ENCODE measurements at places on chromosomes 2 and 18. TPM values are rescaled to one million over a fixed set of nuclear protein-coding genes. Genes with fewer than 3 reads are reported as not detected.

TLK1 gene
- total RNA-seq: 70.4 TPM

DNA sequence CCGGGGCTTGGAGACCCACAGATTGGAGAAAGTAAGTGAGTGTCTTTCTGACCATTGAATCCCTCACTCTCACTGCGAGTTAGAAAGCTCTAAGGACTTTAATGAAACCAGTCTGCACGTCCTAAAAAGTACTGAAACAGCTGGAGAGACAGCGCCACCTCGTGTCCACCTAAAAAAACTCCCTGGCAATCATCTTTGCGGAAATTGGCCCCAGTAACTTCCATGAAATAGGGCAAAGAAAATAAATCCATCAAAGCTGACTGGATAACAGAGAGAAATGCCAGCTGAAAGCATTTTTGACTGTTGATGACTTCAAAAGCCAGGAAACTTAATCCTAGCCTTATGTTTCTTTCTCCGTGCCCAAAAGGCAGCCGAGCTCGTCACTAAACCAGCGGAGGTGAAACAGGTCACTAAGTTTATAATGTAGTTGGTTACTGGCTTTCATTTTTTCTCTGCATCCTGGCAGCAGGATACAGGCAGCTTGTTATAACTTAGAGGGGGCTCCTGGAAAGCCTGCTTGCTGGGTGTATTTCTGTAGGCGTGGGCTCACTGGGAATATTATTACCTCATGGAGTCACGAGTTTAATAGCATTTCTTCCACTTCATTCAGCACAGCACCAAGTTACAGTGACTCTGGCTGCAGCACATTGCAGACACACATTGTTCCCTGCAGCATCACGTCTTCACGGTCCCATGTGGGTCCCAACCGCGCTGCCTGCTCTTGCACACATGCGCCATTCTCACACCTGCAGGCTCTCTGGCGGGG, 266.5 kb downstream of the HRH4 start:
- H3K36me3 ChIP-seq: no peaks in the 10 kb centered on the region
- H3K27me3 ChIP-seq: no peaks in the 10 kb centered on the region
- H3K27ac ChIP-seq: no peak overlapping the region
- no peaks in the 10 kb centered on the region for H3K4me1 ChIP-seq
- no peak overlapping the region for H3K4me3 ChIP-seq

DNA sequence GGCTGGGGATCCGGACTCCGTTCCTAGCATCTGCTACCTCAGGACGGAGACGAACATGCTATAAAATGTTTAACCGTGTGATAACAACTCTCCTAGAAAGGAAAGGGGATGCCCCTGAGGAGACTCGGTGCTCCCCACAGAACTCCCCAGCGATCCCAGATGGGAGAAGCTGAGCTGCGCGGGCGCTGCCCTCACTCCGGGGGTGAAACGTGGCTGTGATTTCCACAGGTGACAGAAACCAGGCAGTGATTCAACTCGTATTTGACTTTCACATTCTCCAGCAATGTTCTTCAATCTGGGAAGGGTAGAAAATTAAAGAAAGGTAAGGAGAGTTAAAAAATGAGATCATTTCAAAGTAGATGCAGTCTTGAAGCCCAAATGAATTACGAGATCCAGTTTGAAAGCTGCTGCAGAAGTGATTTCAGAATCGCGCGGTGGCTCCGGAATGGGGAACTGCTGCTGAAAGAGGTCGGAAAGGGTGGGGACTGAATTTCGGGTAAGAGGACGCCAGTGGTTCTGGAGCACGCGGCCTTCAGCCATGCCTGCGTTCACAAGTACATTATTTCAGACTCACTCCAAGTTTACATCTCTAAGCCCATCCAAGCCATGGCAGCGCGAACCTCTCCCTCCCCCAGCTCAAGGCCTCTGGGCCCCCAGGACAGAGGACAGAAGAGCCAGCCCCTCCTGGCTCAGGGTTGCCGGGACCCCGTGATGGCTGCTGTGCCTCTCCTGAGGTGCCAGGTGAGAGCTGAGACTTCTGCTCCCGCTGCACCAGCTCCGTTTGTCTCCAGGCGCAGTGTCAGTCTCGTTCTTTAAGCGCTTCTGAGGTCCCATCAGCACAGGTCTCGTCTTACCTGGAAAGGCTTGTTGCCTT, 39.5 kb downstream of the ADNP2 start:
- peak overlapping the region; percentile 1 for H3K27ac ChIP-seq
- no peaks in the 10 kb centered on the region for H3K27me3 ChIP-seq
- no peak for DNase-seq
- peak overlapping the region; percentile 54 for H3K4me3 ChIP-seq
- no peaks in the 10 kb centered on the region for H3K36me3 ChIP-seq
- peaks cover 2% of the 10 kb centered on the region for H3K4me1 ChIP-seq

GRCh38 chr2:58357521-58357920, 116.4 kb upstream of the FANCL start:
- no peaks in the 10 kb centered on the region for H3K4me1 ChIP-seq
- H3K36me3 ChIP-seq: no peaks in the 10 kb centered on the region
- H3K4me3 ChIP-seq: no peak overlapping the region
- no peak overlapping the region for H3K27ac ChIP-seq
- no peak for DNase-seq
- H3K27me3 ChIP-seq: no peaks in the 10 kb centered on the region

GRCh38 chr2:15756011-15756550, 164.4 kb downstream of the DDX1 start:
- H3K4me1 ChIP-seq: peaks cover under 1% of the 10 kb centered on the region
- no peak overlapping the region for H3K4me3 ChIP-seq
- DNase-seq: no peak
- no peaks in the 10 kb centered on the region for H3K27me3 ChIP-seq
- H3K27ac ChIP-seq: no peak overlapping the region
- H3K36me3 ChIP-seq: no peaks in the 10 kb centered on the region

- no peaks in the 10 kb centered on the region for H3K36me3 ChIP-seq
- peaks cover 3% of the 10 kb centered on the region for H3K4me1 ChIP-seq
- no peak overlapping the region for H3K27ac ChIP-seq
- no peak for DNase-seq
Observed at GRCh38 chr2:121626777-121627524, 22.3 kb downstream of the CLASP1 start.

DNA sequence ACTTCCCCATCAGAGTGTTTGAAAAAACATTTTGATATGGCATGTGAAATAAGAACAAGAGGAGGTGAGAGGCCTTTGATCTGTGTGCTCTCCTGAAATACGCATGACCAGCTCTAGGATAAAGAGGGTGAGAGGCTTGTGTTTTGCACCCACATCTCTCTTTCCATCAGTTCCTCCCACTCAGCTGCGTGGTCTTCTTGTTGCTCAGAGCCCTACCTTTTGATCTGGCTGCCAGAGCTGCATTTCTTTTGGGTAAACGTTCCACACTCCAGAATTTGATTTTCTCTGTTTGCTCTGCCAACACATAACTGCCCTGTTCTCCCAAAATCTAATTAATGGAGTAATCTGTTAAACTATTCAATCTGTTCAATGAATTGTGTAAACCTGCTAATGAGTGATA, 72.0 kb upstream of the FN1 start:
- no peaks in the 10 kb centered on the region for H3K4me1 ChIP-seq
- H3K27ac ChIP-seq: no peak overlapping the region
- no peak overlapping the region for H3K4me3 ChIP-seq
- H3K27me3 ChIP-seq: no peaks in the 10 kb centered on the region

Data from ovary (tissue), 10 donors.